Islet precursor cell (in vitro differentiated cells): ENCODE measurements at places on chromosomes 5 and 9.

- no peak for DNase-seq
Measured at GRCh38 chr5:33936381-33937016, at the start of gene RXFP3. Gene RXFP3 (plus strand): TSS chr5:33936386. CDS start chr5:33936741, 355 bp downstream.

GRCh38 chr9:33170464-33171415 is 3.6 kb upstream of the B4GALT1 start:
- no peak for DNase-seq

GRCh38 chr5:111223101-111223786 is 940 bp upstream of the CAMK4 start:
- no peak for DNase-seq

GRCh38 chr5:156475182-156476157 is 148.5 kb downstream of the SGCD start:
- peak; percentile 89 for DNase-seq

DNA sequence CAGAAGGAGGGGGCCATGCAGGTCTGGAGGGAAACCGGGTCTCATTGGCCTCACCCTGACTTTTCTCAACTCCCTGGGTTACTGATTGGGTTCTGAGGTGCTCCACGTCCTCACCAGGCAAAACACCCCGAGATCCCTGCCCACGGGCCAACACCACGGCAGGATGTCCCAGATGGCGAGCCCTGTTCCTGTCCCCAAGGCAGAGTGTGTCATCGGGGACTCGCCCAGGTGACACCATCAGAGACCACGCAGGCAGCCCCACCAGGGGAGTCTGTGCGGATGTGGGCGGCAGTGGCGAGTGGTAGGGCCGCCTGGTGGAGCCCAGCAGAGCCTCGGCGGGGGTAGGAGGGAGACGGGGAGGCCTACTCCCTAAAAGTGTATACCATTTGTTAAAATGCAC is 59.0 kb upstream of the UBAC1 start:
- no peak for DNase-seq

DNA sequence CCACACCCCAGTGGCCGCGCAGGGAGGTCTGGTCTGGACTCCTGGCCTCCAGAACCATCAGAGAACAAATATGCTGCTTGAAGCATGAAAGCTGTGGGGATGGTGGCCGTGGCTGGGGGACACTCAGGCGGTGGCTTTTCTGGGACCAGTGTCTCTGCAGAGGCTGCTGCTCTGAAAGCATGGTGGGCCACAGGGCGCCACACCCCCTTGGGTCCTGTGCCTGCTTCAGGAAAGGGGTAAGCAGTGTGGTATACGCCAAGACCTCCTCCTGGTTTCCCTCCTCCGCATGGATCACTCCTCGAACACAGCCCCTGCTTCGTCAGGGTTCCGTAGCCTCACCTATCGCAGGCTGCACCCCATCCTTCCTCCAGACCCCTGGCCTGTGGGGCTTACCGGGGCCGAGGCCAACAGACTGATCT is 19.7 kb upstream of the TERT start:
- peak; percentile 35 for DNase-seq

DNA sequence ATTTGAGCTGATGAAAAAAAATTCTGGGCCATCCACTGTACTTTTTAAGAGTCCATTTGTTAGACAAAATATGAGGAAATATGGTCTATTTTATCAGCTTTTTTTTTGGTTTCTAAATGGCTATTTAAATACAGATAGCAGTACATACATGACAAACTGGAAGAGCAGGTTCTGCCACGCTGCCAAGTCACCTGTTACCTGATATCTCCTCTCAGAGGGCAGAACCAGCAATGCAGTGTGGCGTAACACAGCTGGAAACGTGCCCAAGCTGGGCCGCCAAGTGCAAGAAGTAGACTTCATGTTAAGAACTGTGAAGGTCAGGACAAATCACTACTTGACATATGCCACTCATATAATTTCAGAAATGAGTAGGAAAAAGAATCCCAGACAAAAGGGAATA is 8.1 kb downstream of the MCIDAS start:
- DNase-seq, result peak; percentile 63

DNA sequence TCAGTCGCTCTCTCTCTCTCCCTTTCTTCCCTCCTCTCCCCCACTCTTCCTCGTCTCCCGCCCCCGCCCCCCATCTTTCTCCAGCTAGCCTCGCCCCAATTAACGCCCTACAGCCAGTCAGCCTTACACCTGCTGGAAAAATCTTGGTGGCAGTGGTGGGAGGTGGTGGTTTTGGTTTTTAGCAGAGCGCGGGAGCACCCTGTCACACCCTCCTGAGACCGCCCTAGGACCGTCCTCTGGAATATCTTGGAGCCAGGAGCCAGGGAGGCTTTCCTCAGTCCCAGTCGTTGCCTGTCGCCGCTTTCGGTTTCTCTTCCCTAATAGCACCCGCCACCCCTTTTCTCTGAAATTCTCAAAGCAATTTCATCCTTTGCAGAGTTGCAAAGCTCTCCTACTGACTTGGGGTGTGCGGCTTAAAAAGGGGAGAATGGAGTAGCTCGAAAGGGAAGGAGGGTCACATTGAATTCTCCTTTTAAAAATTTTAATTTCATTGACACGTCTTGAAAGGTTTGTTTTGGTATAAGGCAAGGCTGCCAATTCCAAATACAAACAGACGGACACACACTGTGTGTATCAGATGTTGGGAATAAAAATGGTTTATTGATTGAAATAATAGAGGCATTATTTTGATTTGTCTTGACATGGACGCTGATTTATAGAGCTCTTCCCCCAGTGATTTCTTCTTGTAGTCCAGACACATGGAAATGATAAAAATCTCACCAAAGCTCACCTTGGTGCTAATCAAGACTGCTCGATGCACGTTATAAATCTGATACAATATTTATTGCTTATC is 301.3 kb downstream of the PARP8 start:
- DNase-seq, result peak; percentile 61

DNA sequence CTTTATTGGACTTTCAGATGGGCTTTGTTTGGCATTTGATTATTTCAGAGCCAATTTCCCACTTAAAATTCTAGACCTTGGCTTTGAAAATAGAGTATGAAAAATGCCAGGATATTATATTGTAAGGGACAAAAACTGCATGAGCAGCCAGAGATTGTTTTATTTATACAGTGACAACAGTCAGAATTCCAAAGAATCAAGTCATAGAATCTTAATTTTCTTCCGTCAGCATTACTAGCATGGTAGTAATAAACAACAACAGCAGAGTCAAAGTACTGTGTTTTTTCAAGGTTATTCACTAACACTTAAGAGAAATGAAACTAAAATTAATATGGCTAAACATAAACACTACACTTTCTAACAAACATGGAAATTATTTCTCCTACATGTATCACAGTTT is 52.2 kb downstream of the MLLT3 start:
- DNase-seq, result no peak

DNA sequence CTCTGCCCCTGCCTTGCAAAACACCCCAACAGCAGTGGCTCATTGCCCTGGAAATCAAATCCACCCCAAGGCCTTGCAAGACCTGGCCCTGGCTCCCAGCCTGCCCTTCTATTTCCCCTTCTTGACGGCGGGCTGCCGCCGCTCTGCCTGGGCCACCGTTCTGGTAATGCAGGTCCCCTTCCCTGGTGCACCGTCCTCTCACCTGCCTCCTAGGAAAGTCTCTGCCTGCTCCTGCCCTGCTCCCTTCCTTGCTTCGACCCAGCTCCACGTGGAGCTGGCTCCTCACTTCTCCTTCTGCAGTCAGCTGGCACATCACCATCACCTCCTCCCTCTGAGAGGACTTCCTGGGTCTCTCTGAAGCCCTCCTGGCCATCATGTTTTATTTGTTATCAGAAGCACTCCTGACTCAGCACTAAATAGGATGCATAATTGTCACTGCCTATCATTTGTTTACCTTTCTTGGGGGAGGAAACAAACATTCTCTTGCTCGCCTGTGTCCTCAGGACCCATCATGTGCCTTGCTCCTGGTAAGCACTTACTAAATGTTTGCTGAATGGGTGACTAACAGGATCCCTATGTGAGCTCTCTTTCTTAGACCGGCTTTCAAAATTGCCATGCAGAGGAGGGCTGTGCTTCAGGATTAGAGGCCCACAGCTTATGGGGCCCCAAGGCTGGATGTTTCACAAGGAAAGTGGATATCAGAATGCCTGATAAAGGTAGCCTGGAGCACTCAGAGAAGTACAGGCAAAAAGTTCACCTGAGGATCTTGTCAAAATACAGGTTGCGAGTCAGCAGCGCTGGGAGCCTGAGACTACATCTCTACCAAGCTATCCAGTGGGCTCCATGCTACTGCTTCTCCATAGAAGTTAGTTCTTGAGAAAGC is 19.6 kb upstream of the C5orf47 start:
- peak; percentile 94 for DNase-seq

DNA sequence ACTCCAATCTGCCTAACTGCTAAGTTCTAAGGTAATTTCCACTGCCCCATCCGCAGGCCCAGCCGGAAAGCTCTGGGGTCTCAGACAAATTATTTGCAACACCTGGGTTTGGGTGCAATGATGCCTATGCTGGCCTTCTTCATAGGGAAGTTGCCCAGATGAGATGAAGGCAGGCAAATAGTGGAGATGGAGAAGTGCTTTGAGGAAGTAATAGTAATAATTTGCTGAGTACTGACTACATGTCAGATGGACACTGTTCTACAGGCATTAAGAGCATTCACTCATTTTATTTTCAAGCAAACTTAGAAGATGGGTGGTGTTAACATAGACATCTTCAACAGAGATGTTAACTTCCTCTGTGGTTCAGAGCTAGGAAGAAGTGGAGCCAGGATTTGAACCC is 3.8 kb downstream of the PCDH12 start:
- no peak for DNase-seq

DNA sequence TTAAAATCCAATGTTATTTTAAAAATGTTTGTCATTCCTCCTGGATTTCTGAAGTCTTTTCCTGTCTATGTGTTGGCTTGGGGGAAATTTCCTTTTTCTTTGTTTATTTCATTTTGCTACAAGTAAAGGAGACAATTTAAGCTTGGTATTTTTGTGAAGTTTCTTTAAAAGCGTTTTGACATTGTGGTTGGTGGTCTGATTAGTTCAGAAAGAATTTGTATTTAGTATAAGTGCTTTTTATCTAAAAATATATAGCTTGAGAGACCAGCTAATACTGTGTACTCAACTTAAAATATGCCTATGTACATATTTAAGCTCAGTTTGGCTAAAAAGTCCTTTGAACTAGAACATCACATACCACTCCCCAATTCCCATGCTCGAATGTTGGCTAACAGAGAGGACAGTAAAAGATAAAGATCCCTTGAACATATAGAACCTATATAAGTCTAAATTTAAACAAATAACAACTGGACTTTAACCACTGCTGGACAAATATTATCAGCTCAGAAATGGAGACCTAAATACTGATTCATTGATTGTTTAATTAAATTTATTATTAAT is 237.6 kb downstream of the TLE4 start:
- DNase-seq, result no peak

DNA sequence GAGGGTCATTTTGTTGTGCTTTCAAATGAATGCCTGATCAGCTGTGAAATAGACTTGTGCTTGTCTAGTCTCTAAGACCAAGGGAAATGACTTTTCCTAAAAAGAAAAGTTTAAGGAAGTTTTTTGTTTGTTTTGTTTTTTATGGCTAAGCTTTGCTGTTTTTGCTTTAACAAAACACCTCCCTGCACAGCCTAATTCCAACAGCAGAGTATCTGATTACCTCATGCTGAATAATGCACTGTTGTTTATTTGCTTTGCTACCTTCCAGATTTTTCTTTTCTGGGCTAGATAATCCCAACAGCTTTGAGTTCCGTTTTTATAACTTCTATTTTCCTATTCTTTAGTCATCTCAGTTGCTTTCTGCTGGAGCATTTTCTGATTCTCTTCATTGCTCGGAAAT is 95.8 kb downstream of the AOPEP start:
- DNase-seq, result no peak

GRCh38 chr9:115494393-115494792 is 376.4 kb upstream of the TNC start:
- no peak for DNase-seq

DNA sequence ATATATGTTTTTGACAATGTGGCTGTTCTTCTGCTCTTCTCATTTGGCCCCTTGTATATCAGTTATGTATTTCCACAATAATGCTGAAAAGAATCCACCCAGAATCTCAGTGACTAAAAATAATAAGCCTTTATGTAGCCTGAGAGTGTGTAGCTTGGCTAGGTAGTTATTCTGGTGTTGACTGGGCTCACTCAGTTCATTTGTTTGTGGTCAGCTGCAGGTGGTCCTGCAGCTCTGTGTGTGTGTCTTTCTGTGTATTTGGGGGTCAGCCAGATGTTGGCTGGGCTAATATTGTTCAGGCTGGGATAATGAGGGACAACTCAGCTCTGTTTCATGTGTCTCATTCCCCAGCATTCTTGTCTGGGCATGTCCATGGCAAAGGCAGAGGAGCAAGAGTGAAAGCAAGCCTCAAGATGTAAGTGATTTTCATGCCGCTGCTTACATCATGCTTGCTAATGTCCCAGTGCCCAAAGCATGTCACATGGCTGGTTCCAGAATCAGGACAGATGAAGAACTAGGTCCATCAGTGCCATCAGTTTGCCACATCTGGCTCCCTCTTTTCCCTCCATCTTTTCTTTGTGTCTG is 162.8 kb downstream of the KCTD16 start:
- DNase-seq, result no peak

GRCh38 chr5:149951138-149951749 is 6.7 kb upstream of the PDE6A start:
- peak; percentile 46 for DNase-seq
